RPMI7951 (cell line): ENCODE measurements at places on chromosomes 12 and 14. TPM values are rescaled to one million over a fixed set of nuclear protein-coding genes. Genes with fewer than 3 reads are reported as not detected.
A peak's percentile ranks its signal among the peaks of the same experiment; 100 is the strongest.

DNA sequence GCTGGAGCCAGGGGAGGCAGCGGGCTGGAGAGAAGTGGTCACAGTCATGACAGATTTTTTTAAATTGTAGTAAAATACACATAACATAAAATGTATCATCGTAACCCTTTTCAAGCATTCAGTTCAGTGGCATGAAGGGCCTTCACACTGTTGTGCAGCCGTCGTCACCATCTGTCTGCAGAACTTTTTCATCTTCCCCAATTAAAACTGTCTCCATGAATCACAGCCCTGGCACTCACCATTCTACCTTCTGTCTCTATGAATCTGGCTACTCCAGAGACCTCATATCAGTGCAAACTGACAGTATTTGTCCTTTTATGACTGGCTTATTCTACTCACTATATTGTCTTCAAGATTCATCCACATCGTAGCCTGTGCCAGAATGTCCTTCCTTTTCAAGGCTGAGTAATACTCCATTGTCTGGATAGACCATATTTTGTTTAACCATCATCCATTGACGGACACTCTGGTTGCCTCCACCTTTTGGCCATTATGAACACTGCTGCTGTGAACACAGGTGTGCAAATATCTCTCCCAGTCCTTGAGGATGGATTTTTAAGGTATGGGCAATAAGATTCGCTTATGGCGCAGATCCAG, 91.5 kb upstream of the NCOR2 start:
- no peak for DNase-seq

DNA sequence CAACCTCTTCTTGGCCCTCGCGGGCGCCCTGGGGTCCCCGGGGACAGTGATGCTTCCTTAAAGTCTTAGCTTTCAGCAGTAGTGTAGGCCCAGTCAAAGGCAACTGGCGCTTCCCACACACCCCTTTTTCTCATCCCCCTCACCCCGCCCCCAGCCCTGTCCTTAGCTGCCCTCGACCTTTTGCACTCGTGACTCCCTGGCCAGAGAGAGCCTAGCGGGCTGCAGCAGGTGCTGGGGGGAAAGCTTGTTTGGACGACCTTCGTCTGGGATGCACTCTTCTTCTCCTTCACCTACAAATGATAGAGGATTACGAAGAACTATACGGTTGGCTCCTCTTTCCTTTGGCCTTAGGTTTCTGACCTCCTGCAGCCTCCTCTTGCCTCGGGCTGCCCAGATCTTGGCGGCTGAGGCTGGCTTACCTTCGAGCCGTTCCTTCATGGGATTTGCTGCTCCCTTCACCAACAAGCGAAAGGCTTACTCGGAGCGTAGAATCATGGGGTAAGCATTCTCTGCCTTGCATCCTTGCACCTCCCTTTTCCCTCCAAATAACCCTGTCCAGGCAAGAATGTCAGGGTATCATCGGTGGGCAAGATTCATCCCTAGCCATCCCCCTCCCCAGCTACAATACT, 815 bp downstream of the COQ10A start:
- DNase-seq = no peak

GRCh38 chr12:25014961-25015360, 66.1 kb upstream of the BCAT1 start:
- no peak for DNase-seq

Gene EFS
- 2.8 TPM in 2 replicates for total RNA-seq

Gene BDKRB1
- total RNA-seq = 7.1 and 9.2 TPM in 2 replicates

Gene PCED1B
- 1.6 and 4.2 TPM in 2 replicates for total RNA-seq

GRCh38 chr12:132689227-132689626, 1.8 kb downstream of the PXMP2 start:
- no peak for DNase-seq

DNA sequence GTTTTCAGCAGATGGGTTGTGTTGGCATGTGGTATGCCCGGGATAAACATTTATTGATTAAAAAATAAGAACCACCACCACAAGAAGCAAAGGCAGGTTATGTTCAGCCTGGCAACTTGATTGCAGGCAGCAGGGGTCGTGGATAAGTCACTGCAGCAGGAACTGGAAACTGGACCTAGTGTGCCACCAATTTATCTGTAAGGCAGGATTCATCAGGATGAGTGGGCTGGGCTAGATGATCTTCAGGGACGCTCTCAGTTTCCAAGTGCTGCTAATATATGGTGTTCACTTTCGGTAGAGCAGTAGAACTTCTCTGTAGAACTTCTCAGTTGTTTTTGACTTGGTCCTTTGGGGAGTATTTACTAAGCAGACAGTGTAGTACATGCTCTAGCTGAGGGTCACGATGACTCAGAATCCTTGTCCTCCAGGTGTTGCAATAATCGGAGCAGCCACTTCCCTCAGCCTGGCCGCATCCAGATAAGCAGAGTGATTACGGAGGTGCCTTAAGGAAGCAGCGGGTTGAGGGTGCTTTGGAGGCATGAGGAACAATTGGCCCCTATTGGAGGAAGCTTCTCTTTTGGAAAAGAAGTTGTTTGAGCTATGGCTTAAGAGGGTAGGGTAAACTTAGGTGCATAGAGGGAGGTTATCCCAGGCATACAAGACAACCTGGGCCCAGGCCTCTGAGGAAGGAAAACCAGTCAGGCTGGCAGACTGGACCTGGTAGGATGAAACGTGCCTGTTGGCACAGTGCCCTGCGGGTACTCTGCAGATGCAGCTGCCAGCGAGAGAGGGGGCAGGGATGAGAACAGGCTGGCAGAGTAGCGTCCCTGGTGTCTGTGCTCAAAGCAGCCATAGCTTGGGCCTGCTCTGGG, 104.0 kb downstream of the GPR135 start:
- peak; percentile 88 for DNase-seq

DNA sequence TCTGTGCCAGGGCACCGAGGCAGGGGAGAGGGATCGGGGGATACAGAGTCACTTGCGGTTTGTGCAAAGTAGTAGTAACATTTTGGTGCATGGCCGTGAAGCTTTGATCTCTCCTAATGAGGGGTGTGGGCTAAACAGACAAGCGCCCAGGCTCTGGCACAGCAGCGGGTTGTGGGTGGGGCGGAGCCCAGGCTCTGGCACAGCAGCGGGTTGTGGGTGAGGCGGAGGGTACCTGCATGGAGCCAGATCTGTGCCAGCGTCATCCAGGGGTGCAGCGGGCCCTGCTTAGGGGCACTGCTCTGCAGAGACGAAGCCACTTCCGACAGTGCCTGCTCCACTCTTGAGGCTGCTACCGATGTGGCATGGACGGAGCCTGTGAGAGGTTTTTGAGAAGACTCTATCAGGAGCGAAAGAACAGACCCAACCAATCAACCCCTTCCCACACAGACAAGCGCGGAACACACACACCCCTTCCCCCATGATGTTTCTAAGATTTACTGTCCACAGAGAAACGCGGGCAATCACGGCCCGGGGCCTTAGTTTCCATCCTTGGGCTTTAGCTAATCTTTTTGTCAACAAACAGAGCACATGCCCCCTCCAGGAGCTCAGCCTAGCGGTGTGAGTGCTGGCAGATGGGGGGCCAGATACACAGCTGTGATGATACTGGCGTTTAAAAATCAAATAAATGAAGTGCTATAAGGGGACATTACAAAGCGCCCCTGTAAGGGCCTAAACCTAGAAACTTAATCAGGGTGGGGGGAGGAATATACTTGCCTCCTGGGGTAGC, 196.6 kb downstream of the CALM1 start:
- DNase-seq = no peak

GRCh38 chr12:76644950-76645349, 85.4 kb upstream of the OSBPL8 start:
- no peak for DNase-seq

DNA sequence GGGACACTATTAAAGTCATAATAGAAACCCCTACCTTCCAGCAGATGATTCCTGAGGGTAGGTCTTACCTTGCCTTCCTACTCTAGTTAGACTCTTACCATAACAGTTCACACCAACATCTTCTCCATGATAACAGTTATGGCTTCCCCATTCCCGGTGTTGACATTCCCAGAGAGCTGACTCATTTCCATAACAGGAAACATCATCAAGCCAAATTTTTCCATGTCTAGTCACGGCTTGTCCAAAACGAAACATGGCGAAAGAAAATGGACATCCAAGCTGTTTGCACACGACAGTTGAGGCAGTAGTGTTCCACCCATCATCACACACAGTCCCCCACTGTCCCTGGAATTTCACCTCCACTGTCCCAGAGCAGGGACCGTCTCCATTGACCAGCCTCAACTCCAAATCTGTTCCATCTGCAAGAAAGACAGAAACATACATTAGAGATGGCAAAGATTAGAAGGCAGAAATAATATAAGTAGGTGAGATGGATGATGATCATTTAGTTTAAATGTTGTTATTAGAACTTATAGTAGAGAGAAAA, 10.6 kb downstream of the CD163L1 start:
- DNase-seq = peak; percentile 90

Gene LRFN5
- total RNA-seq = under 0.01 and 0.12 TPM in 2 replicates

DNA sequence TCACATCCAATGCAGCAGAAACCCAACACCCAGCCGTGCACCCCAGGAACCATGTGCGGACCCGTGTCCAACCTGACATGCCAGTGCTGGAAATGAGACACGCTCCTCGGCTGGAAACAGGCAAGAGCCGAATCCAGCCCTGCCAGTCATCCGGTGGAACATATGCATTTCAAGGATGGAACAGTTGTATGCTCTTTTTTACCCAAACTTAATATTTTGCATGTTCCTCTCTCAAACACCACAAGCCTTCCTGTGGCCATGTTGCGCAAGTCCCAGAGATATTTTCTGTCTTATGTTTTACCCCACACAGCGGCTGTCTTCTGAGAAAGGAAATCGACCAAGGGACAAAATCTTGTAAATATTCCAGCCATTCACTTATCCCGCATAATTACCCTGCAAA, 196.9 kb downstream of the BCL11B start:
- peak; percentile 26 for DNase-seq

DNA sequence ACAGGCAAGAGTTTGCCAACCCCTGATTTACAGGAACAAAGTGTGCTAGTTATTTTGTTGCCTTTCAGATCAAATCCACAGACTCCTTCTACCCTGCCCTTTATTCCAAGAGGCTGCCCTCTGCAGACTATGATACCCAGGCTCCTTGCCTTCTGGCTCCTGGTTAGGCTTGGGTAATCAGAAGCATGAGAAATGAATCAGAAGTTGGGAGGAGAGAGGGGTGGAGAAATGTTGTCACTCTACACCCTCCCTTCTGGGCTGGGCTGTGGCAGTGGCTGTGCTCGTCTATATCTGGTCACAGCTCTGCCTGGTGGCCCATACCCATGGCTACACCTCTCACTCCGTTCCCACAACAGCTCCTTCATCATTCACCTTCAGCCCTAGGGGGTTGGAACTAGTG, 204.6 kb upstream of the PLXNC1 start:
- DNase-seq = peak; percentile 64
